ENCODE measurements at places on chromosomes 7 and 10. TPM values are rescaled to one million over a fixed set of nuclear protein-coding genes. Genes with fewer than 3 reads are reported as not detected.

- H3K27ac ChIP-seq: no peak overlapping the region
- no peaks in the 10 kb centered on the region for H3K4me1 ChIP-seq
- peak; percentile 25 for DNase-seq
- H3K27me3 ChIP-seq: no peaks in the 10 kb centered on the region
- H3K4me3 ChIP-seq: no peak overlapping the region
Measured at GRCh38 chr10:78794736-78795455, 273.9 kb upstream of the ZMIZ1 start.

DNA sequence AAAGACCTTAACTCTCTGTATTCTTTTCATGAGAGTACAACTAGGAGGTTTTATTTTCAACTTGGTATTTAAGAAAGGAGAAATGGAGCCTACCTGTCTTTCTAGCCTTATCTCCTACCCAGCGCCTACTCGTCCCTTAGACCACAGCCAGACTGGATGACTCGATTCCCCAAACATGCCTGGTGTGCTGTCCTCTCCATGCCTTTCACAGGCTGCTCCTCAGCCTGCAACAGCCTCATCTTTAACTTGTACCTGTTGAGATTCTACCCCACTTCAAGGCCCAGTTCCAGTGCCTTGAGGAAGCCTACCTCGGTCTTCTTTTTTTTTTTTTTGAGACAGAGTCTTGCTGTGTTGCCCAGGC lies 29.4 kb downstream of the CPA1 start:
- DNase-seq: no peak
- no peaks in the 10 kb centered on the region for H3K4me1 ChIP-seq
- no peaks in the 10 kb centered on the region for H3K36me3 ChIP-seq

DNA sequence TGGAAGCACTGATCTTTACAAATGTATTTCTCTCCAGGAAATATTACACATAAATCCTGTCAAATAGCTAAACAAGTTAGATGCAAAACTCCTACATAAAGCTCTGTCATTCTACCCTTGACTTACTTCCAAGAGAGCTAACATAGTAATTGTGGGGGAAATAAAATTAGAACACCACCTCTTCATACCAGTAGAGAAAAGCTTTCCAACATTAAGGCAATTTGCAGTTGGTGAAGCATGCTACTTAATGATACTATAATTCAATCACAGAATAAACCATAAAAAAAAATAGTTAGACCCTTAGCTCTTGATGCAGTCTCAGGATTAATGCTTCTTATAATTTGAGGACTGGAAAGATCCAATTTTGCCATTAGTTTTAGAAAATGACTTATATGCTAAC lies 35.2 kb downstream of the SEMA3A start:
- H3K36me3 ChIP-seq: no peaks in the 10 kb centered on the region
- peaks cover 9% of the 10 kb centered on the region for H3K4me1 ChIP-seq
- H3K4me3 ChIP-seq: no peak overlapping the region
- DNase-seq: no peak

GRCh38 chr10:27330074-27330473 lies 89.5 kb upstream of the ACBD5 start:
- no peaks in the 10 kb centered on the region for H3K27me3 ChIP-seq
- no peak overlapping the region for H3K27ac ChIP-seq
- H3K36me3 ChIP-seq: no peaks in the 10 kb centered on the region
- H3K4me3 ChIP-seq: no peak overlapping the region

DNA sequence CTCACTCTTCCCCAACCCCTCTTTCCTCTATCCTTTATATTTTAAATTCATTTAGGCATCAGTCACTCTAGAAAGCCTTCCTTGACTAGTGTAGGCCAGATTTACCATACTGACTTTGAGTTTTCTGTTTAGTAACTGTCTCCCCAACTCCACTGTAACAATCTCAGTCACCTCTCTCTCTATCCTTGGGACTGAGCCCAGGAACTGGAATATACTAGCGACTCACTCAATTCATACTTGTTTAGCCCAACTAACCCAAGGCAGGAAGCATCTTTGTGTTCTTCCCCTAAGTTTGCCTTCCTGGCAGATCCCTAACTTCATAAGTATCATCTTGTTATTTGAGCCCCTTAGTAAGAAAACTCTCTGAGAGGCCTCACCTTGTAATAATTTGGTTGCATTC lies 19.1 kb downstream of the PLCE1 start:
- H3K4me1 ChIP-seq: peaks cover 6% of the 10 kb centered on the region
- no peak overlapping the region for H3K27ac ChIP-seq
- no peak overlapping the region for H3K4me3 ChIP-seq
- no peaks in the 10 kb centered on the region for H3K27me3 ChIP-seq

DNA sequence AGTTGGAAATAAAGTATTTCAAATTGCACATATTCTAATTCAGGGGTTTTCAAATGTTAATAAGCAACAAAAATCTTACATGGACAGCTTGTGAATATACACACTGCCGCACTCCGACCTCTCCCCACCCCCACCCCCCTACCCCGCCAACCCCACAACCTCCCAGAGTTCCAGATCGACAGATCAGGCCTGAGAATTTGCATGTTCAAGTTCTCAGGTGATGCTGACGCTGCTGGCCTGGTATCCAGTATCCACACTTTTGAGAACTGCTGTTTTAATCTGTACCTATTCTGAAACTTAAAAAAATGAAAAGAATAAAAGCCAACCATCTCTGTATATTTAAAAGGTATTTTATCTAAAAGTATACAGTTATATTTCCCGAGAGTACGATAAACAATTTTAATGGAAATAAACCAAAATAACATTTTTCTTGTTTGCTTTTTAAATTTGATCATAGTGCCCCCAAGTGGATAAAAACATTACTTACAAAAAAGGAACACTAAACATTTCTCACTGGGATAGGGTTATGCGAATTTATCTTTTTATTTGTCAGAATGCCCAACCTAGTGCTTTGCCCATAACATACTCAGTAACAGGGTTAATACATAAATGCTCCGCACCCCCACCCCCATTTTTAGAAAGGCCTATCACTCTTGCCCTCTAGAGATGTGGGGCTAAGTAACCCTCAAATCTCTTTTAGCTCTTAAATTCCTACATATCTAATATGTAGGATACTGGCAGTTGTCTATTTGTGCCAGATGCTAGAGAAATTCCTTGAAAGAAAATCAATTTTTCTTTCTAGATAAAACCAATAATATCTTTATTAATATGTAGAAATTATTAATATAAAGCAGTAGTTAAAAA lies 166.3 kb downstream of the RNF133 start:
- no peak overlapping the region for H3K27ac ChIP-seq
- H3K4me3 ChIP-seq: no peak overlapping the region
- DNase-seq: peak; percentile 63
- no peaks in the 10 kb centered on the region for H3K36me3 ChIP-seq
- H3K4me1 ChIP-seq: no peaks in the 10 kb centered on the region

DNA sequence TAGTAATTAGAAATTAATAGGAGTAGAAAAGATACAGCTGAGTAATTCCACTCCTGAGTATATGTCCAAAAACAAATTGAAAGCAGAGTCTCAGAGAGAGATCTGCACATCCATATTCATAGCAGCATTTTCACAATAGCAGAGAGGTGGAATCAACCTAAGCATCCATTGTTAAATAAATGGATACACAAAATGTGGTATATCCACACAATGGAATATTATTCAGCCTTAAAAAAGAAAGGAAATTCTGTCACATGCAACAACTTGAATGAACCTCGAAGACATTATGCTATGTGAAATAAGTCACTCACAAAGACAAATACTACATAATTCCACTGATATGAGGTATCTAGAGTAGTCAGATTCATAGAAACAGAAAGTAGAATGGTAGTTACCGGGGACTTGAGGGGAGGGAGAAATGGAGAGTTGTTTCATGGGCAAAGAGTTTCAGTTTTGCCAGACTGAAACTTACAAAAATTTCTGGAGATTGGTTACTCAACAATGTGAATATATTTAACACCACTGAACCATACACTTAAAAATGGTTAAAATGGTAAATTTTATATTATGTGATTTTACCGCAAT lies 18.4 kb downstream of the VTI1A start:
- H3K4me3 ChIP-seq: no peak overlapping the region
- DNase-seq: no peak
- no peaks in the 10 kb centered on the region for H3K27me3 ChIP-seq
- peaks cover 53% of the 10 kb centered on the region for H3K36me3 ChIP-seq

DNA sequence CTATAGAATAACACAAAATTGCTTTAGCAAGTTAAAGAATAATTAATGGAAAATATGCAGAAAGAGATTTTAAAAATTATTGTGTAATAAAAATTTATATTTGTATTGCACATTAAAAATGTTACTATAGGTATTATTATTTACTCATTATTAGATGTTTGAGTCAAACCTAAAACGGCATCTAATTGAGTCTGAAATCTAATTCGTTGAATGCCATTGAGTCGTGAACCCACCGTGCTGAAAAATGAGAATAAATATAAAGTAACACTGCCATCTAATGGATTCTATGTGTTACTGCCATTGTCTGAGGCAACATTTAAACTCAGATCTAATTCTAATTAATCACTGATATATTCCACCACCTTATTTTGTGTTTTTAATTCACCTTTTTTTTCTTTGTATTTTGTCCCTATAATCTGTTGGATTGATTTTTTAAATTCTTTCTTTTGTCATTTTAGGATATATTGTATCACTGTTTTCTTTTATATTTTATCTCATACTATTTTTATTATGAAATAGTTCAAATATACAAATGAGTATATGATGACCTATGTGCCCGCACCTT lies 62.2 kb downstream of the SAMD9 start:
- DNase-seq: no peak
- H3K27ac ChIP-seq: no peak overlapping the region
- H3K36me3 ChIP-seq: no peaks in the 10 kb centered on the region
- no peaks in the 10 kb centered on the region for H3K27me3 ChIP-seq
- H3K4me1 ChIP-seq: no peaks in the 10 kb centered on the region

DNA sequence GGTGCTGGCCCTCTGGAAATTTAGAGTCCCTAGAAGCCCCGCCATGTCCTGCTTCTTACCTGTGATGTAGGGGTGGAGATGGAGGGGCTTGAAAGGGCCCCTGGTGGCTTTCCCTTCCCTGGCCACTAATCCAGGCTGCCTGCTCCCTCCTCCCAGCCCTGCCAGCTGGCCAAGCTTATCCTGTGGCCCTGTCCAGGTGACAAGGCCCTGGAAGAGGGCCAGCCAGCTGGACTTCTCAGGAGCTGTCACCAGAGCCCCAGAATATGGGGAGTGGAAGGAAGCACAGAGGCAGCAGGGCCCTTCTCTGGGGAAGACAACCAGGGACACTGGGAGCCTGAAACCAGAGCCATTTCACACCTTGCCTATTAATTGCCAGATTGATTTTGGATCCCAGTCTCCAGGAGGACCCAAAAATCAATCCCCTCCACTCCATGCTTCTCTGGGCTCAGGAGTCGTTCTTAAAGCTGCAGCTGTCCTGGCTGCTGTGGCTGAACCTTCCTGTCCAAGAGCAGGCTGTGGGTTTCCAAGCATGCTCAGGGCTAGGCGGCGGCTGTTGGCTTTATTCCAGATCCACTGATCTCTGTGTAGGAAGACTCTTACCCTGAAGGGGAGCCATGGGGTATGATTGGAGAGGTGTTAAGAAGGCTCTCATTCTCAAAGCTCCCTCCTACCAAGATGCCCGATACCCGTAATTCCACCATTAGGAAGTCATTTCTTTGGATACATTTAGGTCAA lies 52.6 kb upstream of the PCBD1 start:
- H3K27me3 ChIP-seq: no peaks in the 10 kb centered on the region
- DNase-seq: no peak
- H3K27ac ChIP-seq: no peak overlapping the region
- H3K4me3 ChIP-seq: no peak overlapping the region
- H3K36me3 ChIP-seq: no peaks in the 10 kb centered on the region

DNA sequence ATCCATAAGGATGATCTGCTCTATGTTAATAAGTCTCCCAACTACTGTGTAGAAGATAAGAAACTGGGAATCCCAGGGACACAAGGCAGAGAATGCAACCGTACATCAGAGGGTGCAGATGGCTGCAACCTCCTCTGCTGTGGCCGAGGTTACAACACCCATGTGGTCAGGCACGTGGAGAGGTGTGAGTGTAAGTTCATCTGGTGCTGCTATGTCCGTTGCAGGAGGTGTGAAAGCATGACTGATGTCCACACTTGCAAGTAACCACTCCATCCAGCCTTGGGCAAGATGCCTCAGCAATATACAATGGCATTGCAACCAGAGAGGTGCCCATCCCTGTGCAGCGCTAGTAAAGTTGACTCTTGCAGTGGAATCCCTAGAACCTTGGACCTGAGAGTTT lies 10.3 kb downstream of the WNT16 start:
- H3K27ac ChIP-seq: no peak overlapping the region
- peaks cover 10% of the 10 kb centered on the region for H3K36me3 ChIP-seq
- no peak for DNase-seq

DNA sequence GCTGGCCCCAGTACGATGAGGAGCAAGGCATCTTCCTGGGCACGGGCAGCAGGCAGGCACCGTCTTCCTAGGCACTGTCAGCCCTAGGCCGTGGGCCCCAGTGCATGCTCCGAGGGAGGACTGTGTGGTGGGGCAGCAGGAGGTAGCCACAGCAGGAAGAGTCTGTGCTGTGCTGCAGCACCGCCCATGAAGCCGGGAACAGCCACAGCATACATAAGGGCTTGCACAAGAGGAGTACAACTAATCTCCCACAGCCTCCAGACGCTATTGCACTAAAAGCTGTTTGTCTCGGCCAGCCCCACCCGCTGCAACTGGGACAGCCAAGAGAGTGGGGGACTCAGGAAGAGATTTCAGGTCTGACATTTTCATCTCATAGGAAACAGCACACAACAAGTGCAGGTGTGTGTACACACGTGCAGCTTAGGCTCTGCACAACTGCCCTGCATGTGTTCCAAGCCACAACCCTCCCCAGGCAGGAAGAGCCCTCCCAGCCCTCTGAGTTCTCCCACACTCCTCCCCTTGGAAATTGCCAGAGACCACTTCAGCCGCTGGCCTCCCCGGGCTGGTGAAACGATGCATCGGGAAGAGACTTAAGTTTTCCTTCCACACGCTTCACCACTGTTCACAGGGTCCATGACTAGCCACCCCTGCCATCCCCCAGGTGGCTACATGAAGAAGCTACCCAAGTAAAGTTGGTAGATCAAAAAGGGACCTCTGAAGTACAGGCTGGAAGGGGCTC lies 88.1 kb upstream of the DDC start:
- no peak overlapping the region for H3K27ac ChIP-seq
- peaks cover 71% of the 10 kb centered on the region for H3K36me3 ChIP-seq
- H3K27me3 ChIP-seq: no peaks in the 10 kb centered on the region
- no peak overlapping the region for H3K4me3 ChIP-seq

AGR2 gene
- total RNA-seq: not detected

ERVW-1 gene
- 1.6 TPM for total RNA-seq

ATG9B gene
- total RNA-seq: 3.0 TPM

SH2D4B gene
- 0.13 TPM for total RNA-seq

TCAF1 gene
- 86.7 TPM for total RNA-seq

MSMB gene
- 1.7 TPM for total RNA-seq

CACNA2D1 gene
- 18.7 TPM for total RNA-seq

All from endodermal cell (in vitro differentiated cells).